ENCODE measurements at places on chromosomes 6 and 20. TPM values are rescaled to one million over a fixed set of nuclear protein-coding genes. Genes with fewer than 3 reads are reported as not detected.

GRCh38 chr6:151413372-151414145, 22.2 kb upstream of the ZBTB2 start:
- no peak for DNase-seq

RAB32 gene
- not detected for total RNA-seq

DNA sequence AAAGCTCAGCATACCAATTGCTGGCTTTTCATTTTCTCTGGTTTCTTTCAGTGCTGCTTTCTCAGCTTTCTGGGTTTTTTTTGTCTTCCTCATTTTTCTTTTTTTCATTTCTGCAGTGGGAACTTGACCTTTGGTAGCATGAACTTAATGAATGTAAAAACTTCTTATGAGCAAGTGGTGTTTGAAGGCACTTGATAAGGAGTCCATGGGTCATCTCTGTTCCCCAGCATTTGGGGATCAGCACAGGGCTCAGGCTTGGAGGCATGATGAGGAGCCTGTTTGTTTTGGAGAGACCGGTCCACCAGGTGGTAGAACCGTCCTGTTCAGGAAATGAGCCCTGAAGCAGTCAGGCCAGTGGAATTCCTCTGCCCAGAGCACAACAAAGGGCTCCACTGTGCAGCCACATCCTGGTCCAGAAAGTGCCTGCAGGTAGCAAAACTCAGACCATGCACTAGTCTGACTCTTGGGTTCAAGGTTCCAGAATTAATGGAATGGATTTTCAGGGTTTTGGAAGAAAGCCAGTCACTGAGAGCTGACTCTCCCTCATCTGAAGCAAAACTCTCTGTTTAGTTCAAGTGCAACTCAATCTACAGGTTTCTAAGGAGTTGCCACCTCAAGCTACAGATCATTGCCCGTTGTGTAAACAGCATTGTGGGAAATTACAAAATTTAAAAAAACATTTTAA, 52.3 kb upstream of the ADGRF1 start:
- no peak for DNase-seq

FILIP1 gene
- total RNA-seq = 0.05 TPM

CNBD2 gene
- 3.1 TPM for total RNA-seq

DNA sequence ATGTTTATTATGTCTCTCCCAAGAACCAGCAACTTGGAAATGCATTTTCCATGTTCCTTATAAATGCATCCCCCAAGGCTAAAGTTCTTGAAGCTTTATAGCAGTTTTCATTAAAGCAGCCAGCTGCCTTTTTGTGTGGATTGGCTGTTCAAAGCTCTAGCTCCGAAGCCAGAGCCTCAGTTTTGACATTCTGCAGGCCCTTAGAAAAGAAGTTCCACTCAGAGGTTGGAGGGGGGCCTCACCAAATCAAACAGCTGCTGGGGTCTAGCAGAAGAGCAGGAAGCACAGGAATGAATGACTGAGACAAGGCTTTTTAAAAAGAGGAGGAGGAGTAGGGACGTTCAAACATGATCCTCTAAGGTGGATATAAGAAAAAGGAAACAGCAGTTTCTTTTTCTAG, 4.2 kb upstream of the POU3F2 start:
- no peak for DNase-seq

CGA gene
- total RNA-seq = not detected

MOG gene
- total RNA-seq = not detected

DNA sequence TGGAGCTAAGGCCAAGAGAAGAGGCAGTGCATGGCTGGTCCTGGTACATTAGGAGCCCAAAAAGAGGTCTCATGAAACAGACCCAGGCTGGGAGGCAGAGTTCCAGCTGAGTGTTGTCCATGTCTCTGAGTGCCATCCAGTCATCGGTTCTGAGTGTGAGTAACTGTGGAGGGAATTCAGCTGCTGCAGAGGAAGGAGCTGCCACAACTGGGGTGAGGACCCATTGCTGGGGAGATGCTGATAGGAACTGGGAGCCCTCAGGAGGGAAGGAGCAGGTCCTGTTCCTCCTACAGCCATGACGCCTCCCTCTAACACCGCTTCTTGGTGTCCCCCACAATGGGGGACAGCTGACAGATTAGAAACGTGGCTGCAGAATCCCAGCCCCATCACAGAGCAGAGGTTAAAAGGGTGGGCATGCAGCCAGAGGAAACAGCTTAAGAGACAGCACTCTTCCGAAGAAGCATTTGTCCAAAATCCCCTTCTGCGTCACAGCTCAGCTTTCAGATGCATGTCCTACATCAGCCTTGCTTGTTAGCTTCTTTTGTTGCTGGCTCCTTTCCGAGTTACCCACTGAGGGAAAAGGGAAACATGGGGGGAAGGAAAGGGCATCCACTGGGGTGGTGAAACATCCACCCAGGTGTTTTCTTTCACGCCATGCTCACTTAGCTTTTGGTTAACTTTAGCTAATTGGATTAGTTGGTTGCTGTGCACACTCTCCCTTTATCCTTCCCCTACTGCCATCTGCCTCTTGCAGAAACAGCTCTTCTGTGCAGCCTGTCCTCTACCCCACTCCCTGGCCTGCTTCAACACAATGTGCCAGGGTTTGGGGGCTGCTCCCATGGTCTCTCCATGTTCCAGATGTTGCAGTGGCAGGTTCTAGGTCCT, 239.2 kb downstream of the SYNDIG1 start:
- DNase-seq = no peak

CTAGE9 gene
- total RNA-seq = not detected

DNA sequence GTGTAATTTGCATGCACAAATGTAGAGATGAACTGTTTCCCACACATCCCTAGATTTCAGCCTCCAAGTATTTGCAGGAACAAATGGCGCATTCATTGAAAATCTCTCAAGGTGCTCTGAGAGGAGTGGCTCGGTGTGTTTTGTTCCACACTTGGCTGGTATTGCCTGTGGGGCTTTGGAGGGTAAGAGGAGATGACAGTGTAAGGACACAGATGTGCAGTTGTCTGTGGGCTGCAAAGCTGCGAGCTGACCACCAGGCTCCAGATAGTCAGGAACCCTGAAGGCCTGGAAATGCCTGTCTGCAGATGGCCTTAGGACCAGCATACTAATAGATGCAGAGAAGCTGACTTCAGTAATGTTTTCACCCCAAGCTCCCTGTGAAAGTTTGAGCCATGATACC, 57.7 kb upstream of the PBOV1 start:
- no peak for DNase-seq

- no peak for DNase-seq
Measured at GRCh38 chr6:40708049-40708448, 120.9 kb upstream of the LRFN2 start.

OR2H1 gene
- total RNA-seq = not detected

- no peak for DNase-seq
Measured at GRCh38 chr6:119171088-119171841, 92.8 kb upstream of the FAM184A start.

GRCh38 chr6:105603788-105604586, 201.1 kb upstream of the PREP start:
- DNase-seq = no peak

DNA sequence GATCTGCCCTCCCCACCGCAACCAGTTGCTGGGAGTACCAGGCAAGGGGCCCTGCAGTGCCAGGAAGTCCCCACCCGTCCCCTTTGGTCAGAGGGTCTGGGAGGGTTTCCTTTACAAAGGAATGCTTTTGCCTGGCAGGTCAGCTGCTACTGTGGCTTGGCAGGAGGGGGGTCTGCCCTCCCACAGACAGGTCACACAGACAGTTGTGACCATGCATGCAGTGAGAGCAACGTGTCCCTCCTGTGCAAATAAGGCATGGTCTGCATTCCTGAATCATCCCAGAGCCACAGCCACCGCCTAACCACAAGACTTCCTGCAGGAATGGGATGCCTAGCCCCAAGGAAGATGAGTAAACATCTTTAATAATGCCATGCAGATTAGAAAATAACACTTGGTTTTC, 439 bp upstream of the F13A1 start:
- no peak for DNase-seq

GRCh38 chr6:79984261-79984660, 20.2 kb upstream of the TTK start:
- DNase-seq = peak; percentile 16

GRCh38 chr6:169240125-169240524, 13.5 kb downstream of the THBS2 start:
- DNase-seq = no peak

- DNase-seq = no peak
Measured at GRCh38 chr6:154478701-154479060, 31.8 kb downstream of the CNKSR3 start.

DNA sequence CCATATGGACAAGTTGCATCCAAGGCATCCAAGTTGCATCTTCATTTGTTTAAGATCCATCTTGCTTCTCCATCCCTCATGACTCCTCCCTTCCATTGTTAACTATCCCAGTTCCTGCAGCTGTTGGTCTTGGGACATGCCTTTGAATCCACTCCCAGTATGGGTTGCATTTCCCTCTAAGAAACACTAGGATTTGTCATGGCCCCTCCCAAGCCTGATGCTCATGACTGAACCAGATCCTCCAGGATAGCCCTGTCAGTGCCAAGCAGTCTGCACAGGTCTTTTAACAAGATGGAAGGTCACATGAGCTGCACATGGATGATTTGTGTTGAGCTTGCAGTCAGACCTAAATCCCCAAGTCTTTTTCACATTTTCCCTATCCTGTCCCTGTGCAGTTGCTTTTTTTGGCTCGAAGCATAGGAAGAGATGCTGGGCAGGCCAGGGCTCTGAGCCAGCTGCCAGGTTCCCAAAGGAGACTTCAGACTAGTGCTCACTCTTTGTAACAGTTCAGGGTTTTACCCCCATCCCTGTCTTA, 4.2 kb downstream of the PPP2R5D start:
- DNase-seq = no peak

GRCh38 chr20:258269-258858, 840 bp downstream of the DEFB132 start:
- DNase-seq = no peak

DNA sequence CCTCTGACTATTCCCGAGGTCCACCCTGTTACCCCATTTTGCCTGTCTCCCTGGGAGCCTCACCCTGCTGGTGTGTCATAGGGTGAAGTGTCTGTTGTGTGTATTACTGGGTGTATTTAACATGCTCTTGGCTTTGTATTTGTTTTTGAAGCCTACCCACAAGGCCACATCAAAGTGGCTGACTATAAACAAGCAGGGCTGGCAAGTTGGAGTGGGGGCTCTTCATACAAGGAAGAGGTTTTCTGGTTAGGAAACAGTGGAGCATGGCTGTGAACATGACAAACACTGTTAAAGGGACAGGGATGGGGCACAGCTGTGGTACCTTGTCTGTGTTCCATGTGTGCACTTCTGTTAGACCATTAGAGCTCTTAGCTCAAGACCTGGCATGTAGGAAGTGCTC, 26.3 kb downstream of the HECA start:
- DNase-seq = peak; percentile 33

KCNK5 gene
- total RNA-seq = 9.5 TPM

TFAP2A gene
- total RNA-seq = 24.3 TPM

DNA sequence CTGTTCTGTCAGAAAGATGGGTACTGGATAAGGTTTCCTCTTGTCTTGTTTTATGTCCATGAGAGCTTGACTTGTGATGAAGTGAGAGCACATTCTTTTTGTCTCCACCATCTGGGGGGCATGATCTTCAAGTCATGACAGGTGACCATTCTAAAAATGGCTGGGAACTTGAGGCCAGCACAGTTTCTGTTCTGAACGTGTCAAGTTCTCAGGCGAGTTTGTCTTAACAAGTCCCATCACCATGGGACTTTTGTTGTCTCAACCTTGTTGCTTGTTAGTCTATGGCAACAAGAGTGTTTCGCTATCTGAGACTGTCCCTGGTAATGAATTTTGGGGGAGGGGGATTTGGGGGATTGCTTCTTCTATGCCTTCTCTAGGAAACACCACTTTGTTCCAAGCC, 25.6 kb upstream of the ENPP4 start:
- no peak for DNase-seq

DNA sequence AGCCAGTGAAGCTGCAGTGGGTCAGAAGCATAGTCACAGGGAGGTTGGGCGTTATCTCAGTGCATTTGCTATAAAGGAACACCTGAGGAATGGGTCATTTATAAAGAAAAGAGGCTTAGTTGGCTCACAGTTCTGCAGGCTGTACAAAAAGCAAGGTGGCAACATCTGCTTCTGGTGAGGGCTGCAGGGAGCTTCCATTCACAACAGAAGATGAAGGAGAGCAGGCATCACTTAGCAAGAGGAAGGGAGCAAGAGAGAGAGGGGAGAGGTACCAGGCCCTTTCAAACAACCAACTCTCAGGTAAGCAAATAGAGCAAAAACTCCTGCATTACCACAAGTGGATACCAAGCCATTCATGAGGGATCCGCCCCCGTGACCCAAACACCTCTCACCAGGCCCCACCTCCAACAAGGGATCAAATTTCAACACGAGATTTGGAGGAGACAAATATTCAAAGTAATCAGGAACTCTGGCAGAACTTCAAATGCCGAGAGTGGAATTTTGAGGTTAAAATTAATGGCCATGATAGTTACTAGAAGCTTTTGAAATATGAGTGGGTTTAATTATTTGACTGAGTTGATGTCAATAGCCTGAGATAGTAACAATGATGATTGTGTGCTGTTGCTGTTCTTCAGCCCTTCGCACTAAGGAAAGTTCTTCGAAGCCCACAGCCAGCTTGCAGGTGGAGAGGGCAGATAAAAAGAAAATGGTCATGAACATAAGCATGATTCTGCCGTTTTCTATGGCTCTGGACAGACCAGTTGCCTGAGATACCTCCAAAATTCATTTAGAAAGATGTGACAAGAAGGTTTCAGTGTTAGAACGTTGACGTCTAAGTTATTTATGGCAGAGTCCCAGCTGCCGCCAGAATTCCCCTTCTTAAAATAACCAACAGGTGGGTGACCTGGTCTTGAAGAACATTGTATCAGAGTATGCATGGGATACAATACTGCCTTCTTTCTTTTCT, 55.3 kb upstream of the ADTRP start:
- DNase-seq = no peak

DNA sequence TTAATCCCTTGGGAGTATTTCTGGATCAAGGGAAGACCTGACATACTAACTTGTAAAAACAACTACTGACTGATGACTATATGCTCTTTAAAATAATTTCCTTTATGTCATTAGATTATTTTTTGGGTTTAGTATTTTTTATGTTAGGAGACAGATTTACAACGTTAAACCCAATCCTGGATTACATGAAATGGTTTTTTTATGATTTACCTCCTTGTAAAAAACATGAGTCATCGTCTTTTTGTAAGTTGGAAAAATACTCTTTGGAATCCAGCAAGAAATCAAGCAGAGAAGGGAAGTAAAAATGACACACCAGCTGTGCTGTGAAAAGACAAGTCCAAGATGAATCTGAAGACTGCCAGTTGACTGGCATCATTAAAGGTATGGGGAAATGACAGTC, 6.7 kb downstream of the STK4 start:
- no peak for DNase-seq

GRCh38 chr6:161199850-161200249, 74.0 kb downstream of the AGPAT4 start:
- DNase-seq = no peak

GRCh38 chr6:144340541-144341371, 55.6 kb downstream of the UTRN start:
- no peak for DNase-seq

GRCh38 chr6:45377043-45377553, 636 bp downstream of the SUPT3H start:
- no peak for DNase-seq

C20orf204 gene
- 2.5 TPM for total RNA-seq

- DNase-seq = no peak
Measured at GRCh38 chr6:149450679-149451375, 34.0 kb downstream of the ZC3H12D start.

- no peak for DNase-seq
Measured at GRCh38 chr20:846894-847278, 13.4 kb downstream of the FAM110A start.
